Stimulated activated CD4-positive, alpha-beta T cell treated with anti-CD3 and anti-CD28 coated beads, TNF-alpha, amount 100 ng/mL, for 24 hours (primary cell): ENCODE measurements at places on chromosomes 11 and 22.

- no peak for DNase-seq
Measured at GRCh38 chr11:74280494-74280893, 30.9 kb downstream of the P4HA3 start.

GRCh38 chr11:45182902-45183301, 36.5 kb downstream of the PRDM11 start:
- DNase-seq, result no peak

DNA sequence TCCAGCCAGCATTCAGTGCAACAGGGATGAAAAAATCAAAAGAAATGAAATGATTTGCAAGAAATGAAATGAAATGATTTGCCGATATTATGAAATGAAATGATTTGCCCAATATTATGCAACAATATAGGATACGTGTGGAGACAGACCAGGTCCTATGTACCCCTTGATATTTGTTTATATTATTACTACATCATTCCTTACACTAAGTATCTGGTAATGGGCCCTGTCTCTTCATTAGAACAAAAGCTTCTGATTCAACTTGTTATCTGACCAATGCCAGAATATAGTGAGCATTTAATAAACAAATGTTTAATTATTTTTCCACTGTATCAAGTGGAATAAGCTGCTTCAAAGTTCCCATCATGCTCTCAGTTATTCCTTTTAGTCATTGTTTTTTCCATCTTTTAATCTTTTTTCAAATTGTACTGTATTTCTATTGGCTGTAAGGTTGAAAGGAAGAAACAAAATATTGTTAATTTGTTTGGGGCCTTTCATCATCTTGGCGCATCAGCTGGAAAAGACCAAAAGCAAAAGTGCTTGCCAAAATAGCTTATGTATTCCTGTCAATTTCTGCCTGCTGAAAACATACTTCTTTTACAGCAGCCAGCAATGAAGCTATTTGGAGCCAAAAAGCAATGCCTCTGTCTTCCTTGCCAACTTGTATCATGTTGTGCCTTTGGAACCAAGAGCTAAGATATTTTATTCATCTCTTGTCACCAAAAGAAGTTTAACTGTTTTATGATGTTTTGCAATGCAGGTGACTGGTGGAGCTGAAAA, 2314.9 kb downstream of the LRRC4C start:
- no peak for DNase-seq

DNA sequence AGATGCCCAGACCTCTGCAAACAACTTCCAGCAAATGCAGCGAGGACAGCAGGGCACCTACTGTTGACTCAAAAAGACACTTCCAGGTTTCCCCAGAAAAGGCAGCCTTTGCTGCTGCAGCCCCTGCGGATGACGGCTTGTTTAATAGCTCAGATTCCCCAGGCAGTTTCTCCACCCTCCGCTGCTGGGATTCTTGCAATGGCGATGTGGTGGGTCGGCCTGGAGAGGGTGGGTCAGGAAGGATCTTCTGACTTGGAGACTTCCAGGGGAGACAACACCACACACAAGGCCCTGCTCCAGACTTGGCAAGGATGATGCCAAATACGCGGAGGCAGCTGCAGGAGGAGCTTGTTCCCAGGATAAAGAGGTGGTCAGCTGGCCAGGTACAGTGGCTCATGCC, 17.9 kb upstream of the TREH start:
- DNase-seq, result no peak

DNA sequence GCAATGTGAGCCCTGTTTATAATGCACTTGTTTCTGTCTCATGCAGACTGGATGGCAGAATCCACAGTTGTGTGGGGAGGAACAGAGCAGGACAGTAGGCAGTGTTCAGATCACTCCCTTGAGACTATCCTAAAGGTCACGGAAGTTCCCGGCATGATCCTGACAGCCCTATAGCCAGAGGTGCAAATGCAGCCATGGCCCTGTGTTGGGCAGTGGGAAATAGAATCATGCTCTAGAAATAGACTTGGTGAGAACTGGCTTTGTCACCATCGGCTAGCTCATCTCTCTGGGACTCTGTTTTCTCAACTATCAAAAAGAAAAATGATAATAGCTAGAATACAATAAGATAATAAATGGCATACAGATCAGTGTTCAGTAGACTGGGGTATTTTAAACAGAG, 123.2 kb downstream of the FEZ1 start:
- no peak for DNase-seq

DNA sequence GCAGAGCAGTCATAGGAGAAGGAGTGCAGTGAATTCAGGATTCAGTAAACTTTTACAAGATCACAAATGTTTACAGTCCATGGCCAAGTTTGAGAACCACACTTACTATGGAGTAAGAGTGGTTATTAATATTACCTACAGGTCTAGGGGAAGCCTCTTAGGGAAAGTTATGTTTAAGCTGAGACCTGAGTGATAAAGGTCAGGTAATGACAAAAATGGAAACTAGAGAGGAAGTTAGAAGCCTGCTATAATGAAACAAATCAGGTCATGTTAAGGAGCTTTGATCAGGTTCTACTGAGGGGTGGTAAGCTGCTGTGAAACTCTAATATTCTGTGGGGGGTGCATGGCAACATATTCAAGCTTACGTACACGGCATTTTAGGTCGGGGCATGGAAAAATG, 32.5 kb upstream of the SLC22A9 start:
- DNase-seq, result no peak

GRCh38 chr11:84800755-84801346, 826.3 kb downstream of the DLG2 start:
- DNase-seq, result no peak

DNA sequence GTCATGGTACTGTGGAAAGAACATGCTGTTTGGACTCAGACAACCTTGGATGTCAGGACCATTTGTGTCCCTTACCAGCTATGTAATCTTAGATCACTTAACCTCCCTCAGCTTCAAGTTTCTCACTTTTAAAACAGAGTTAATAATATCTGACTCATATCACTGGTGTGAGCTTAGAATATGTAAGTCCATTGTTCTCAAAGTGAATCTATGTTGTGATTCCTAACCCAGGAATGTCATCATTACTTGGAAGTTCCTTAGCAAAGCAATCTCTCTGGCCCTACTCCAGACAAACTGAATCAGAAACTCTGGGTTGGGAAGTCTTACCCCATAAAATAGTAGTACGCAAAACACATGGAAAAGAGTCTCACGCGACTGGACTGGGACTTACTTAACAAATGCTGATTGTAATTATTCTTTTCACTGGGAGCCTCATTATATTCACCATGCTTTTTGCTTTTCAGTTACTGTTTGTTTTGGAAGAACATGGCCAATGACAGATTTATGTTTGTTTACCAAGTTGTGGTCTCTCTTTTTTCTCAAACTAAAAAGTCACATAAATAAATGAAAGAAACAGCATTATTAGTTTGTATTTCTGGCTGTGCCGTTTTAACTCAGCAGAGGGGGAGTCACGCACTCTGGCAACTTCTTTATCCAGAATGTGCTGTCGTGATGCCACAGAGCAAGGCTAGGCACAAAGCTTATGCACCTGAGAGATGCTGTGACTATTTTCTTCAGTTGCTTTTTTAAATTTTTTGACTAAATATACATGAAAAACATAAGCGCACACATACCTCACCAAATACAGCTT, 217.7 kb upstream of the CTSC start:
- DNase-seq, result no peak

DNA sequence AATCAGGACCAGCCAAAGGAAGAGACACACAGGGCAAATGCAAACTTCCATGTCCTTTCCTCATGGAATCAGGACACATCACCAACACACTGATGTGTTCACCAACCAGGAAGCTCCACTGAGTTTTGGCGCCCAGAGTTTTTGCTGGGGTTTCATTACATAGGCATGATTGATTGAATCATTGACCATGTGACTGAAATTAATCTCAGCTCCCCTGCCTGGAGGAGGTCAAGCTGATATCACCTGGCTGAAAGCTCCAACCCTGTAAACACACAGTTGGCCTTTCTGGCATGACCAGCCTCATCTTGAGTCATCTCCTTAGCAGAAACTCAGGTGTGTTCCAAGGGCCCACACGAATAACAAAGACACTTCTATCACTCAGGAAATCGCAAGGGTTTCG, 133.2 kb downstream of the TRIM29 start:
- no peak for DNase-seq

- DNase-seq, result no peak
Measured at GRCh38 chr22:48393041-48393370, 1434.7 kb downstream of the BRD1 start.

- DNase-seq, result no peak
Measured at GRCh38 chr11:64722141-64723065, 594 bp downstream of the NRXN2 start.

DNA sequence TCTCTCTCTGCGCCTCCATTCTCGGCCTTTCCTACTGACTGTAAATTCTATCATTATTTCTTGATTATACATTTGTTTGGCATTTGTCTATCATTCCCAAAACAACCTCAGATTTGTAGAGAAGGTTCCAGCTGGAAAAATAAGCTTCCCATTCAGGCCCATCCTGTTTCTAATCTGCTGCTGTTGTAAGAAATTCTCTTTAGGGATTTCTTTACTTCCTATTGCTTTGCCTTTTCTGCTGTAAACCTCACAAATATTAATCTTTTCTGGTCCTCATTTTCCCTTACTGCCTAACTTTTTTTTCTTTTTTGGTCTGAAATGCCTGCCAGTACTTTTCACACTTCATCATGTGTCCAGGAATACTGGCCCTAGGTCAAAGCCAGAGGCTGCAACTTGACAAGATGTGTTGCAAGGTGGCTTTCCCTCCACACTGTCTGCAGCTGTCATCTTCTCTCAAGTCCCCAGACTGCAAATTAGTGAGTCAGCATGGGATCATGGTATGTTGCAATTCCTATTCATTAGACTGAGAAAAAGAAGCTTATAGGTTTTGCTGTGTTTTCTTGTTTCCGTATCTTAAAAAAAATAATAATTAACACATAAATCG, 858.7 kb upstream of the CHORDC1 start:
- no peak for DNase-seq

- no peak for DNase-seq
Measured at GRCh38 chr11:102560555-102561011, 30.0 kb upstream of the MMP7 start.

- DNase-seq, result no peak
Measured at GRCh38 chr11:3227568-3228444, 4.4 kb downstream of the MRGPRE start.

GRCh38 chr11:28296426-28296825, 188.2 kb downstream of the METTL15 start:
- DNase-seq, result no peak

GRCh38 chr11:70549386-70549785, 151.1 kb downstream of the CTTN start:
- no peak for DNase-seq

- no peak for DNase-seq
Measured at GRCh38 chr22:30262112-30262511, 4.5 kb downstream of the OSM start.

DNA sequence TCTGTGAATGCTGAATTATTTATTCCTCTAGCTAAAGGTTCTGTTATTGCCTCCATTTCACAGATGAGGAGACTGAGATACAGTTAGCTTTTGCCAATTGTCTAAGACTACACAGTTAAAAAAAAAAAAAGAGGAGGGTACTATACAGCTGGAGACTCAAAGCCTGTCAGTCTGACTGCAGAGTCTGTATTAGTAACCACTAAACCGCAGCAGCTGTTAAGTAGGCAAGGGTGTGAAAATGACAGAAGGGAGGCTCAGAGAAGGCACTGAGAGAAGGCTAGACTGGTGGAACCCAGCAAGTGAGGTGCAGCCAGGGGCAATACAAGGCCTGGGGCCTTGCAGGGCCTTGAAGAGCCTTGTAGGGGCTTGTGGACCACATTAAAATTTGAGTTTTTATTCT, 181.2 kb downstream of the CSNK2A3 start:
- no peak for DNase-seq

DNA sequence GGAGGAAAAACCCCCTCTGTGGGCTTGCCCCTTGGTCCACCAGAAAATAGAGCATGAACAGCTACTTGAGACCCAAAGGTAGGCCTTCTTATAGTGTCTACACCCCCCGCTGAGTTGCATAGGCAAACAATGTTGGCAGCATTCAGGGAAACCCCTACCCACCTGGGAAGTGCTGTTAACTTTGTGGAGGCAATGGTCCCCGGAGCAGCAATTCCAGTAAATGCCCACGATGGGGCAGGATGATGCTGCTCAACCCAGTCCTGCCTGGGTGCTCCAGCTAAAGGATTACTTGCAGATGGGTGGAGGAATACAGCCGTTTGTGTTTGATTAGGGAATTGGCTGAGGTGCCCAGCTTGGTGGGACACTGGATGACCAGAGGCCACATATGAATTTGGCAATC, 381.3 kb upstream of the ANO5 start:
- no peak for DNase-seq

DNA sequence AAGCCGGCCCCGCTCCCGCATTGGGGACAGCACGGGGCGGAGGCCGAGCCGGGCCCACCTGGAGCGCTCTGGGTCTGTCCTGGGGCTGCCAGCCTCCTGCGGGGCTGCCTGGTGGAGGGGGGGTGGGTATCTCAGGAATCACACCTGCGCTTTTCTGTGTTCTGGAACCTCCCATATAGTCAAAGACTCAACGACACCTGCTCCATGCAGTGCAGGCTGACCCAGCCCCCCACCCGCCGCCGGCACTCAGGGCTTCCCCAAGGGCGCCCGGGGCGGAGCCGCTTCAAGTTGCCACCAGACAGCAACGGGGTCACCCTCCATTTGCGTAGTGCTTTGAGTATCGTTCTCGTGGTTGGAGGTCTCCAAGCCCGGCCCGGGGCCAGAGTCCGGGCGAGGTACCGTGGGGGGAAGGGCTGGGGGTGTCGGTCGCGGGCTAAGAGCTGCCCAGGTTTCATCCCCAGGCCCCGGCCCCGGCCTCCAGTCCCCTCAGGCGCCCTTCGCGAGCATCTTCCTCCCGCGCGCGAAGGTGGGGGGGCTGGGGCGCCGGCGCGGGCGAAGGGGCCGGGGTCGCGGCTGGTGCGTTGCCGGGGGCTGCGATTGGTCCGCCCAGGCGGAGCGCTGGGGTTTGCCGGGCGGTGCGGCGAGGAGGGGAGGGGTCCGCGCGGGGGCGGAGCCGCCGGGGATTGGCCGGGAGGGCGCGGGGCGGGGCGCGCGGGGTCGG, 6.6 kb downstream of the TSPAN4 start:
- DNase-seq, result no peak

GRCh38 chr11:121134741-121135312, 33.8 kb downstream of the TECTA start:
- no peak for DNase-seq
